ENCODE measurements at places on chromosomes 3 and 15.

GRCh38 chr3:150736903-150737832 lies 25.8 kb downstream of the SIAH2 start:
- no peak for DNase-seq

- no peak for DNase-seq
Measured at GRCh38 chr3:152620395-152620794, 214.5 kb upstream of the P2RY1 start.

- DNase-seq, result no peak
Measured at GRCh38 chr3:151460774-151461450, at the start of gene IGSF10. Gene IGSF10 (minus strand): TSS chr3:151461061. CDS start chr3:151458709, 2,352 bp downstream.

DNA sequence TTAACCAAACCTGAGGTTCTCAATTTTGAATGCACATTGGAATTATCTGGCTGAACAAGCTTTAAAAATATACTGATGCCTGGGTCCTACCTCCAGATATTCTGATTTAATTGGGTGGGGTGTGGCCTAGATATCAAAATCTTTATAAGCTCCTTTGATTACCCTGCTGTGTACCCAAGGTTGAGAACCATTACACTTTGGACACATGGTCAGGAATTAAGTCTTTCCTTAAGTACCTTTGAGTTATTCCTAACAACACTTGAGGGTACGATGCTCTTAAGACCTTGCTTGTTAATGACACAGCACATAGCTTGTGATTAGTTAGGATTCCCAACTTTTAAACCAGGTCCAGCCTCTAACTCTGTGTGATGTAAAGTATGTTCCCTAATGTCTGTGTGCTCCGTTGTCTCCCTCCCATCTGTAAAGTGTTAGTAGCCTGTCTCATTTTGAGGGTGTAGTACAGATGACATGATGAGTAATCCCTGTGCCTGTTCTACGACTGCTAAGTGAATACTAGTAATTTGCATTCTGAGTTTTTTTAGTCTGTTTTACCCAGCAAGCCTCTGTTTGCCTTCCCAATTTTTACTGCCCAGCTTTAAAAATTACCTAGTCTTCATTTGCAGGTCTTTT lies 154.9 kb downstream of the KLHL25 start:
- DNase-seq, result no peak

DNA sequence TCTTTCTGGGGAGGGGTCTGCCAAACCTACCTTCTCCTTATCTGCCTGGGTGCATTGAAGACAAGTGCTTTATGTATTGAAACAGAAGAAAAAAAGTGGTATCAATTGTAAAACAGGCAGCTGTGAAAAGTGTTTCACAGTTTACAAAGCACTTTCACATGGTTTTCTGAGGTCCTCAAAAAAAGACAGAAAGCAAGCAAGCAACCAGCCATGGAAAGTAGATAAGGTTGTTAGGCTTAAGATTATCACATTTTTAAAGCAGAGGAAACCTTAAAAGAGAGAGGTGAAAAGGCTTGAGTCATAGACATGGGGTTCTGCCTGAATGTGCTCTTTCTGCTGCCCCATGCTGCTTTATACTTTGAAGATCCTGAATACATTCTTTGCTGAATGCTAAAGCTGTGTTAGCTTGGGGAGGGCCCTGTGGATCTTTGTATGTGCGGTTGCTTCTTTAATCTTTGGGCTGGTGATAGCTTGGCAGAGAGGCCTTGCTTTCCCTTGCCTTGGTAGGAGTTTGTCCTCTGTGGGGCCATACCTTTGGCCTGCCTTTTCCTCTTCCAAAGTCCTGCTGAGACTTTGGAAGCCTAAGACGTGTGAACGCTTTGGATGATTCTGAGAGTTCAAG lies 2.6 kb downstream of the SMAD3 start:
- no peak for DNase-seq
